ENCODE measurements at places on chromosomes 1 and 21. TPM values are rescaled to one million over a fixed set of nuclear protein-coding genes. Genes with fewer than 3 reads are reported as not detected.

DNA sequence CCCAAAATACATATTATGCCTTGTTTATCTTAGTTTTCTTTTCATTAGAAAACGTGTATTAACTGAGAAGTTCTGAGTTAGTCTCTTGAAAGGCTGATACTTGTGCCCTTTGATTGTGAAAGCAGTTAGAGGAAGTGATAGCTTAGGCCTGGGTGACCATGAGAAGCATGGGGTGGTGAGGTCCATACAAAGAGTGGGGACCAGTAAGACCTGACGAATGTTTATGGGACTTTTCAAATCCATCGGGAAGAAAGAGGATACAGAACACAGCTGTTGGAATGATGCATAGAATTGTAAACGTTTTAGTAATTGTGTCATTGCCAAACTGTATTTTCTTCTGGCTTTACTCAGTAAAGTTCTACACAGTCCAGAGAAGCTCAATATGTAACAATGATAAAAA is 259.8 kb downstream of the LMO4 start:
- no peak for DNase-seq

GRCh38 chr1:50603274-50604271 is 180.3 kb upstream of the DMRTA2 start:
- DNase-seq: peak; percentile 61

GRCh38 chr21:41121785-41122415 is 46.1 kb upstream of the BACE2 start:
- DNase-seq: peak; percentile 78

GRCh38 chr1:17861685-17862084 is 106.6 kb downstream of the ACTL8 start:
- no peak for DNase-seq

The CGN gene
- 23.5 TPM for total RNA-seq

The KCNJ15 gene
- total RNA-seq: not detected

The THEM5 gene
- total RNA-seq: not detected

The AKNAD1 gene
- total RNA-seq: 0.64 TPM

The TBX19 gene
- 1.4 TPM for total RNA-seq
